ENCODE measurements at places on chromosomes 7 and 10.

DNA sequence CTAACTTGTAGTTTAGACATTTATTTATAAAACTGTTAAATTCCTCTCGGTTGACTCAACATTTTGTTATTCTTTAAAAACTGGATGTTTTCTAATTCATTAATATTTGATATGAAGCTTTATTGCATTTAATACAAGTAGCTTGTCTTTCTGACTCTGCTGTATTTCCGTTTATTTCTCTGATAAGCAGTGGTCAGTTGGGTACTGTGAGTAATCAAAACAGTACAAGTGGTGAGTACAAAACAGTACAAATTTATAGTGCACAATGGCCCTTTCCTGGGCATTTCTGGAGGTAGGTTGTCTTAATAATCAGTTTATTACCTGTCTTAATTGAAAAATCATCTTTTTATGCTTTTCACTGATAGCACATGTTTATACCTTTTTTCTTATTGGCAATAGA is 182.7 kb downstream of the CCSER2 start:
- no peak for DNase-seq

DNA sequence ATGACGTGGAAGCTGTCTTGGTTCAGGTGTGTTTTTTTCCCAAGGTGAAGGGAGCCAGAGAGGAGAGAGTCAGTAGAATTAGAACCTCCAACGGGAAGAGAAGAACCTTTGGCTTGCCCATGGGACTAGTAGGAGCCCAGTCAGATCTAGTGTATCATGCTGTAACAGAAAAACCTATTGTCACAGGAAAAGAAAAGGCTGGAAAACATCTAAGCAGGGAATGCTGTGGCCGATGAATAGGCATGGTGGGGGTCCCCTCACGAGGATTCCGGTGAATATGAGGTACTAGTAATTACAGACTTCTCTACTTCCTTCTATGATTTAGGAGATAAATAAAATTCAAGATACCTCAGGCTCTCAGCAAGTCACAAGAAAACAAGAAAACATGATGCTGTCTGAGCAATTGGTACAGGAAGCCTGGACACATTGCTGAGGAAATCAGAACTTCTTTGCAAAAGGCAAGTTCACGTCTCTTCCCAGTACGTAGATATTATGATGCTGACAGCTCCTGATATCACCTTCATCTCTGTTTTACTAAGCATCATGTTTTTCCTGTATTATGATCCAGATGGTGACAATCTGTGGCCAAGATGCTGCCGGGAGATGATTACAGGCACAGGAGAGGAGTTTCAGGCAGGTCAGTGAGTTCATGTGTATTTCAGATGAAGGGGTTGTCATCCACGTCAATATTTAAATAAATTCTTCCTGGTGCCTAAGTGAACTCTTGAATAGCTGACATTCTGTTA is 54.3 kb upstream of the NPY start:
- no peak for DNase-seq

DNA sequence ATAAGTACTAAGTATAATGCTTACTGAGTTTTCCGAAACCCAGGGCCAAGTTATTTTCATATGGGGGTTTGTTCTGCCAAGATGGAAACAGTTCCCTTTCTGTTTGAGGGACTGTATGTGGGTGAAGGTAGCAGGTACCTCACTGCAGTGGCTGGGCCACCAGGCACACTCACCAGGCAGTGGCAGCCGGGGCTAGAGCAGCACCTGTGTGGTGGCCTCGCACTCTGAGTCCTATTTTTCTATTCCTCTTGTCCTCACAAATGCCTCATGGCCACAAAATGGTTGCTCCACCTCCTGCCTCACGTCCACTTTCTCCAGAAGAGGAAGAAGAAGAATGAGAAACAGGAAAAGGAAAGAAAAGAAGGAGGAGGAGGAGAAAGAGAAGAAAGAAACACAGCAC is 167.3 kb upstream of the SHH start:
- no peak for DNase-seq

DNA sequence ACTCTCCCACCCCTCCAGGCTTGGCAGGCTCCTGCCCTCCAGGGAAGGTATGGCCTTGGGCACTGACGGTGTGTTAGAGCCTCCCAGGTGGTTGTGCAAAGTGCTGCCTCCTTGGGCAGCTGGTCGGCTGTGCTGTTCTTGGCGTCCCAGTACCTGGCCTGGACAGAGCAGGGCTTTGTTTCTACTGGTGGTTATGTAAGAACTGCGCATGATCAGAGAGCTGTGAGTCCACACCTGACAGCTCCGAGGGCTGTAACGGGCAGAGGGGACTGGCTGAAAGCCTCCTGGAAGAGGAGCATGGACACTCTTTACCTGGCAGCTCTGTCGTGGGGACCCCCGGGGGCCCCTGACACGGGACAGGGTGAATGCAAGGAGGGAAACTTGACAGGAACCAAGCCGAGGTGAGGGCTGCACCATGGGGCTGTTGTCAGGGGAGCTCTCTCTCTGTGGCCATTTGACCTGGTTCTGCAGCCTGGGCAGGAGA is 3.1 kb upstream of the SFRP5 start:
- DNase-seq, result no peak

DNA sequence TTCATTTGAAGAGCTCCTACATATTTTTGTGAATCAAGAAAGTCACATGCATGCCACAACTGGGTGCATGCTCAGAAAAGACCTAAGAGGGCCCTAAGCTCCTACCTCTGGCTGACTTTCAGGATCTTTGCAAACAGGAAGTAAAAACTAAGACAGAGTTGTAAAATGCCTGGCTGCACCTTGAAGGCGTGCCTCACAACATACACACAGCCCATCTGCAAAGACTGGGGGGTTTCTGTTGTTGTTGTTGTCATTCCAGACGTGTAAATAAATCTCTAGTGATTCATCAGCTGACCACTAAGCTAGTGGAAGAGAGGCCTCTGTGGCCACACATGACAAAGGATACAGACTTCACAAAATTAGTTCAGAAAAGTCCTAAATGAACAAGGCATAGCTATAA is 31.8 kb downstream of the SMURF1 start:
- no peak for DNase-seq

DNA sequence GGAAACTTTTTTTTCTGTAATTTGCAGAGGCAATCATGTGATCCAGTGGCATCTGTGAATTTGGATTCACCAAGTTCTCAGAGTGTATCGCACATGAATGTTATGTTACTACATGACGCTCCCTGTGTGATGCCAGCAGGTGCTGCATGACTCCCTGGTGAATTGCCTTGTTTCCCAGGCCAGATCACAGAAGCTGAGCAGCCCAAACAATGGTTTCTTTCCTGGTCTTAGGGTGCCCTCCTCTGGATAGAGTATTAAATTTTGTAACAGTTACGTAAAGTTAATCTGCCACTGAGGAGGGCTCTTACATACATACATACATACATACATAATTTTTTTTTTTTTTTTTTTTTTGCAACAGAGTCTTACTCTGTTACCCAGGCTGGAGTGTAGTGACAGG is 3.6 kb downstream of the ZSCAN21 start:
- peak; percentile 84 for DNase-seq

DNA sequence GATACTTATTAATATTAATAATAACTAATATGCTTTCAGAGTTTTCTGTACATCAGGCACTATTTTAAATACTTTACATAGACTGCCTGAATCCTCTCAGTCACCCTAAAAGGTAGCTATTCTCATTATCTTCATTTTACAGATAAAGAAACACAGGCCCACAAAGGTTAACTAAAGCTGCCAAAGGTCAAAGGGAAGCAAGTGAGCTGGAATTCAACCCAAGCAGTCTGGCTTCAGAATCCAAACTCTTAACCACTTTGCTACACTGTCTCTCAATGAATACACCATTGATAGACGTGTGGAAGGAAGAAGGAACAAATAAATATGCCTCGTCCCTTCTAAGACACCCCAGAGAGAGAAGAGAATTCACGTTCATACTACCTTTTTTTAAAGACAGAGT is 52.0 kb downstream of the GFRA1 start:
- DNase-seq, result no peak

DNA sequence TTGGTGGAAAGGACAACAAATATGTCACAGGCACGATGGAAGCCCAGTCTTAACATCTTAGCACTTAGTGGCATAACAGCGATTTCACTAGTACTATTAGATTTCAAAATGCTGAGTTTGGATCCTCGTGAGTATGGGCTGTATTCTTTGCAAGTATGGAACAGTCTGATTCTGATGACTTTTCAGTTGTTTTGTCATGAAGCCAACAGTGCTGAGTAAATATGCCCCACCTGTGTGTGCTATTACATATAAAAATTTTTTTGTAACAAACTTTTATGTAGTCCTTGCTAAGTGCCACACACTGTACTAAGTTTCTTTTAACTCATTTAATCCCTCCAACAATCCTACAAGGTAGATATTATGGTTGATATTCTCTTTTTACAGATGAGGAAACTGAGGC is 30.8 kb downstream of the MTURN start:
- no peak for DNase-seq

GRCh38 chr10:31952066-31952465 is 23.4 kb upstream of the ARHGAP12 start:
- no peak for DNase-seq

DNA sequence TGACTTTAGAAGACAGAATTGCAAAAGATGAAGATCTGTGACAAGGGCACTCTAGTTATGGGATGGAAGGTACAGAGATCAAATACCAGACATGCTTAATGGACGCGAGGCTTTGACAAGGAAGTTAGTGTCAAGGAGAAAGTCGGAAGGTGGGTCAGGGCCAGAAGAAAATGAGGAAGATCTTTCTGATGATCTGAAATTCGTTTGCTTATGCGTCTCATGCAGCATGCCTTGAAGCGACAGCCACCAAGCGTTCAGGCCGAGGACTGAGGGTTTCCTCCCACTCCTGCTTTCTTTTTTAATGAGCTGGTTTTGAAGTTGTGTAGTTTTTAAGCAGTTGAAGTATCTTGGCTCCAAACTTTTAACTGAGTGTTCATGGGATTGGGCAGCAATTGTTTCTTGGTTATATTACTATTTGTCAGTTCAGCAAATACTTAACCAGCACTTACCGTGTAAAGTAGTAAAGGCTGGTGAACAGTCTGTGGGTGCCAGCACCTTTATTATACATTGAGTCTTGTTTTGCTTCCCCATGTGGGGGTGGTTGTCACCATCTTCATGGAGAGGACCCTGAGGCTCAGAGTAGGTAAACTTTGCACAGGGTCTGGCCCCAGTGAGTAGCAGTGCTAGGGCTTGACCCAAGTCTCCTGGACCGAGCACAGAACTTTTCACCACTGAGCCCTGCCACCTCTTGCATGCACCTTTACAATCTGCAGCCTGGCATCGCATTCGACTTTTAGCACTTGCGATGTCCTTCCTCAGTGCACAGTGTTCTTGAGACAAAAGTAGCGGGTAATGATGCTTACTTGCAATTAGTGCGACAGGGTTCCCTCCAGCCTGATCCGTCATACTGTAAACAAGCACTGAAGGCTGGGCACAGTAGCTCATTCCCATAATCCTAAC is 14.3 kb upstream of the BHLHA15 start:
- DNase-seq, result no peak

- no peak for DNase-seq
Observed at GRCh38 chr7:45647967-45648670, 74.0 kb downstream of the ADCY1 start.

- DNase-seq, result no peak
Observed at GRCh38 chr10:132556994-132557441, 19.4 kb downstream of the INPP5A start.

- no peak for DNase-seq
Observed at GRCh38 chr10:119522747-119523426, 19.6 kb downstream of the RGS10 start.

DNA sequence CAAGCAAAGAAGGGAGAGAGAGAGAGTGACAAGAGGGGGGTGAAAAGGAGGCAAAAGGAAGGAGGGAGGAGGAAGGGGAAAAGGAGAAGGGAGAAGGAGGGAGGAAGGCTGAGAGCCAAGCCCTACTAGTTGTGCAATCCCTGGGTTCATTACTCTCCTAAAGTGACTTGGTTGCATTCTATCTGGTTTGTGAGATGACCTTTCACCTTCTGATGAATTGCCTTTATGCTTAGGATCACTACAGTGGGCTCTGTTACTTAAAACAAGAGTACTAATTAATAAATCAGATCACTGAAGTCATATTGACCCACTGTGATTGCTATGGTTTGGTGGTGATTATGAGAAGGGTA is 144.9 kb downstream of the KIF20B start:
- no peak for DNase-seq

DNA sequence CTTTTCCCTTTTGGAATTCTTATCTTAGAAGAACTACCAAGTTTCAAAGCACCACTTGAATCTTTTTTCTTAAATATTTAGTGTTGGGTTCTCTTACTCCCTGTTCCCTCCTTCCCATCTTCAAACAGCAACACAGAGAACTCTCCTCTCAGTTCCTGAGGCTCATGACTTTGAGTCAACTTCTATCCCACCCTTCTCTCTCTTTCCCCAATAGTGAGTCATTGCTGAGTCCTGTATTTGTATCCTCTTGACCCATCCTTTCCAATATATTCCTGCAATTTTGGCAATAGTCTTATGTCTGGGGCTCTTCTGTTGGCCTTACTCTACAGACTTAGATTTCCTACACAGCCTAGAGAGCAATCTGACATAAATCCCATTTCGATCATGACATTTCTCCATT is 20.8 kb upstream of the JCAD start:
- no peak for DNase-seq

DNA sequence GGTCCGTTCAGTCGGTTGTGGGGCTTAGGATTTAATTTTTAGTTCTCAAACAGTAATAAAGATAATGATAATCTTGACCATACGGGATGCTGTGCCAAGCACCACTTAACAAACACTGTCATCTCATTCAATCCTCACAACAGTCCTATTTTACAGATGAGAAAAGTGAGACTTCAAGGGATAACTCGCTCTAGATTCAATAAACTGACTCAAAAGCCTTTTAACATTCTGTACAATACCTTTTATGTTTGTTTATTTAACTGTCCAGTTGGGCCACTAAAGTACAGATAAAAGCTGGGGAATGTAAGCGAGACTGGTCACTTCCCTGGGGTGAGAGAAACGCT is 437 bp upstream of the CFAP69 start:
- no peak for DNase-seq

DNA sequence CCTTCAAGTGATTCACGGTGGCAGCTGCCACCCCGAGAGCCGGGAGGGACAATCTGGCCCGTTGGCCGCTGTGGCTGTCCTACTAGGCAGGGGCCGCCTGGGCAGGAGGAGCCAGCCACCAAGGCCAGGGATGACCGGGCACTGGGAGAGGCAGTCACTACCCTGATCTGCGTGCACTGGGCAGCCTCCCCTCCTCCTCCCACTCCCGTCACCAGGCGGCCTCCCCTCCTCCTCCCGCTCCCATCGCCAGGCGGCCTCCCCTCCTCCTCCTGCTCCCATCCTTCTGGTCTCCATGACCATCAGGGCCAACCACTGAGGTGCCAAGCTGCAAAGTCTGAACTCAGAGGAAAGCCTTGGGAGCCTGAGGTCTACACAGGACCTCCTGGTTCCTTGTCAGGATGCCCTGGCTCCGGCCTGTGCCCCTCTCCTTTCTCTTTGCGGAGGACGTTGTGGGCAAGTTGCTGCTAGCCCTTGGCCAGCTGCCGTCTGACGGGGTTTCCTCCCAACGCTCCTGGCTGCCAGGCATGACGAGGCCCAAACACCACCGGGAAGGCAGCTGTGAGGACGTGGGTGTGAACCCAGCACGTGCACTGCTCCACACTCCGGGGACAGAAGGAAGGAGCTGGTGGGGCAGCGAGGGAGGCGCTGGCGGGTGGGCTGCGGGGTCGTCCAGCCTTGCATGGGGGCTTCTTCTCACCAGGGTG is 131.1 kb downstream of the WDR37 start:
- no peak for DNase-seq
